ENCODE measurements at places on chromosomes 12 and 14. TPM values are rescaled to one million over a fixed set of nuclear protein-coding genes. Genes with fewer than 3 reads are reported as not detected.
A peak's percentile ranks its signal among the peaks of the same experiment; 100 is the strongest.

DBX2 gene
- not detected for total RNA-seq

GRCh38 chr14:54338696-54339317 is 58.0 kb upstream of the CDKN3 start:
- DNase-seq: peak; percentile 71

DNA sequence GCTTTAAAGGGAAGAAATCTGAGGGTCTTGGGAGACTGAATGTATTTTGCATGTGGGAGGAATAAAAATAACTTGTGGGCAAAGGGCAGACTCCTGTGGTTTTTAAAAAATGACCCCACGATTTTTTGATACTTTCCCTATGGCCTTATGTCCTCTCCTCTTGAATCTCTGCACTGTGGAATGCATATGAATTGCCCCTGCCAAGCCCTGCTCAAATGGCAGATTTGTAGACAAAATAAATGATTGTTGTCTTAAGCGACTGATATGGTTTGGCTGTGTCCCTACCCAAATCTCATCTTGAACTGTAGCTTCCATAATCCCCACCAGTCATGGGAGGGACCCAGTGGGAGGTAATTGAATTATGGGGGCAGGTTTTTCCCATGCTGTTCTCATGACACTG is 223.8 kb downstream of the DACT1 start:
- DNase-seq: peak; percentile 38

GRCh38 chr14:71752111-71752738 is 180.0 kb upstream of the RGS6 start:
- no peak for DNase-seq

DNA sequence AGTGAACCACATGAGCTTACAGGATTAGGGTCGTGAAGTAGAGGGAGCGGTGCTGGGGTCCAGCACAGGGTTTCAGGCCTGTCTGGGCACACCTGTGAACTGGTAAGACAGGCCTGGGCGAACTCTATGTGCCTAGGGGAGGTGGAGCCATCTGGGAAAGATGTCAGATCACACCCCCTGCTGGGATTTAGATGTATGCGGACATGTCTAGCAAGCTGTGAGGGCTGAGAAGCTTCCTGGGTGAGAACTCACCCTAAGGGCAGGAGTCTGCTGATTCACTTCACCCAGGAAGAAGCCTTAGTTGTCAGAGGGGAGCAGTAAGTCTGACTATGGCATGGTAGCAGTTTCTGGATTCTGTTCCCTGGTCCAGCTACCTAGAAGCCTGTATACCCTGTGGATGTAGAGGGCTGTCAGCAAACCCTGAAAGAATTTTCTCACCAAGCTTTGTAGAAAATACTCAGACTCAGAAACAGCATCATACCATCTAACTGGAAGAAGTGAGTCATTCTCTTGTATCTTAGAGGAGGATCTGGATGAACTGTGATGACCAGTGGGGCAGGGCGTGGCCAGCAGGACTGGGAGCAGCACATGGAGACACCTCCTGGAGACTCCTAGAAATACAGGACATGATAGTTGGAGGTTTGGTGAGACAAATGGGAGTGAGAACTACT is 11.2 kb upstream of the PYGL start:
- peak; percentile 96 for DNase-seq

- no peak for DNase-seq
Measured at GRCh38 chr14:53333809-53334208, 180.7 kb upstream of the DDHD1 start.

GRCh38 chr12:41930866-41931437 is 213.7 kb downstream of the GXYLT1 start:
- DNase-seq: peak; percentile 11

- peak; percentile 65 for DNase-seq
Measured at GRCh38 chr14:92122351-92122677, 545 bp downstream of the CPSF2 start.

DNA sequence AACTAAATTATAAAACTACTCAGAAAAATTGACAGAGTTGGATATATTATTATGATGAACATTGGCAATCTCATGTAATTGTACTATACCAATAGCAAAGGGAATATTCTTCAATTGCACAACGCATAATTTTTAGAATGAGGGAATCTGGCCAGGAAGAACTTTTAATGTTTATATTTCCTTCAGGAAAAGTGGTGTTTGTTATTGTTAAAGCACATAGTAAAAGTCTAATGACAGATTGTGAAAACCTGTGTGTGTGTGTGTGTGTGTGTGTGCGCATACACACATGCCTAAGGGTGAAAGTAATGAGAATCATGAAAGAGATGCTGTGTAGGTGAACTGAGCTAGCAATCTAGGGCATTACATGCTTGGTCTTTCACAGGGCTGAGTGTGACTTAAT is 877.7 kb downstream of the SLC6A15 start:
- DNase-seq: peak; percentile 15

DNA sequence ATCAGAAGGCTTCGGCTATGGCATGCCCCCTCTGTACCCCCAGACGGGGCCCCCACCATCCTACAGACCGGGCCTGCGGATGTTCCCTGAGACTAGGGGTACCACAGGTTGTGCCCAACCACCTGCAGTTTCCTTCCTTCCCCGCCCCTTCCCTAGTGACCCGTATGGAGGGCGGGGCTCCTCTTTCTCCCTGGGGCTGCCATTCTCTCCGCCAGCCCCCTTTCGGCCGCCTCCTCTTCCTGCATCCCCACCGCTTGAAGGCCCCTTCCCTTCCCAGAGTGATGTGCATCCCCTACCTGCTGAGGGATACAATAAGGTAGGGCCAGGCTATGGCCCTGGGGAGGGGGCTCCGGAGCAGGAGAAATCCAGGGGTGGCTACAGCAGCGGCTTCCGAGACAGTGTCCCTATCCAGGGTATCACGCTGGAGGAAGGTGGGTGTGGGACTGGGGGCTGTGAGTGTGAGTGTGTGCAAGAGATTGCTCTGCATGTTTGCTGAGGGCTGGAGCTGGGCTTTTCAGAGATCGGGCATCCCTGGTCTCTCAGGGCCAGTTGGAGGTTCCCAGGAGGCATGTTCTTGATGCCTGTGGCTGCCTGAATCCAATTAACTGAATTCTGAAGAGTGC is 8.6 kb downstream of the NFATC4 start:
- no peak for DNase-seq

DNA sequence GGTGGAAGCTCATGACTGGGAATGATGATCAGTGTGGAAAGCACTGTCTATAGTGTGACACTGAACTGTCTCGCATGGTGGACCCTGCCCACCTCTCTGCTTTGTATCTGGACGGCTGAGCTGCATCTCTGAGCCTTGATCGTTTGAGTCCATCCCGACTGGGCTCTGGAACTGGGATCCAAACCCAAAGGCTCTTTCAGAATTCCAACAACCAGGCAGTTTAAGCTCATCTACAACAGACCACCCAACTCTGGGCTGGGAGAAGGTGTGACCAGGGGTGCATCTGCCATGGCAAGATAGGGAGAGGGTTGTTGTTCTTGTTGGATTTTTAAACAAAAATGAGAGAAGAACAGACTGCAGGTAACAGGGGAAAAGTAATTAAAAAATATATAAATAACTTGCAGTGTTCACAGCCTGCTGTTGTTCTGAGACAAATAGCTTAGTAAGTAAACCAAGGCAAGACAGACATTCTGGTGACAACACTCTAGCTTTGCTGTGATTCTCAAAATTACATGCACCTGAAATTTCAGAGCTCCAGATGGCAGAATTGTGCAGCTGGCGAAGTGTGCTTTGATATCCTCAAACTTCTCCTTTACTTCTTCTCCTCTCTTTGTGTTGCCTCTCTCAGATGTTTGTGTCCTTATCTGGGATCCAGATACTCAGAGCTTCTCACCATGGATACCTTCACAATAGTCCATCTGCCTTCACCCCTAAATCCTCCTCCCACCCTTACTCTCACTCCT is 209.6 kb downstream of the EMP1 start:
- DNase-seq: no peak

Data from fibroblast of villous mesenchyme (primary cell).